Activated CD4-positive, alpha-beta memory T cell treated with anti-CD3 and anti-CD28 coated beads, Interleukin-2, amount 10 ng/mL, durations not matched to agents 7 days and 5 days (primary cell): ENCODE measurements at places on chromosomes 7 and 10.

GRCh38 chr10:31936933-31937332 lies 8.3 kb upstream of the ARHGAP12 start:
- no peak for DNase-seq

GRCh38 chr10:58781873-58782488 lies 269.3 kb downstream of the BICC1 start:
- DNase-seq, result no peak

GRCh38 chr10:123331438-123331837 lies 177.2 kb downstream of the BUB3 start:
- no peak for DNase-seq

DNA sequence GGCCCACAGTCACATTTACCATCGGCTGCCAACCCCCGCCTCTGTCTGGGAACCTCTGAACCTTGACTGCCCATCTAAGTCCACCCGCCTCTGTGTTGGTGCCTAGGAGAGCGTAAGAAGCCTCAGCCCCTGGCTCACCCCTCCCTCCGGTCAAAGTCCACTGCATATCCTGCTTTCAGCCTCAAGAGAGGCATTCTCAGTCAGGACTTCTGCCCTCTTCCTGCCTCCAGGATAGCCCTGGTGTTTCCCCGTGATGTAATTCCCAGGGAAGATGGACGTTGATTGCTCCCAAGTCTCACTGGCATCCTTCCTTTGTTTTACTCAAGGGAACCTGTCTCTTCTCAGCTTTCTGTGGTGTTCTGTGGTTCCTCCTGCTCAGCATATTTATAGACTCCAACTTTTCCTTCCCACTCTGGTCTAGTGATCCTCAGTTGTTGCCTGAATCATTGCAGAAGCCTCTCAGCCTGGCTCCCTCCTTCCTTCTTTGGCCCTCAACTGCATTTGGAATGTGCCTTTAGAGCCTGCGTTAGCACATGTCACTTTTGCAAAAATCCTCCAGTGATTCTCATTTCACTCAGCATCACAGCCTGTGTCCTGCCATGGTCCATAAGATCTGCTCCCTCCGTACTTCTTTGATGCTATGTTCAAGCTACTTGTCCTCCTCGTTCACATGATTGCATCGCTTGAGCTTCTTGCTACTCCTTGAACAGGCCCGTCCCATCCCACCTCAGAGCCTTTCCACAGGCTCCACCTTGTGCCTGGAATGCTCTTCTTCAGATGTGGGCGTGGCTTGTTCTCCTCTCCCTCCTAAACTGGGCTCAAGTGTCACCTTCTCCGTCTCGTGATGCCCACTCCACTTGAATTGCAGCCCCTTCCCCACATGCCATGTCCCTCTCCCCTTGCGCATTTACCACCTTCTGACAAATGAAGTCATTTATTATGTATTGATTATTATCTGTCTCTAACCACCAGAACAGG lies 124.2 kb downstream of the PLPP4 start:
- no peak for DNase-seq
